Lung (tissue), 17 donors: ENCODE measurements at places on chromosomes 3 and 15.

GRCh38 chr15:80404761-80405553, 775 bp downstream of the ARNT2 start:
- DNase-seq = peak; percentile 64

GRCh38 chr3:135929670-135930069, 35.9 kb upstream of the PPP2R3A start:
- peak; percentile 57 for DNase-seq

DNA sequence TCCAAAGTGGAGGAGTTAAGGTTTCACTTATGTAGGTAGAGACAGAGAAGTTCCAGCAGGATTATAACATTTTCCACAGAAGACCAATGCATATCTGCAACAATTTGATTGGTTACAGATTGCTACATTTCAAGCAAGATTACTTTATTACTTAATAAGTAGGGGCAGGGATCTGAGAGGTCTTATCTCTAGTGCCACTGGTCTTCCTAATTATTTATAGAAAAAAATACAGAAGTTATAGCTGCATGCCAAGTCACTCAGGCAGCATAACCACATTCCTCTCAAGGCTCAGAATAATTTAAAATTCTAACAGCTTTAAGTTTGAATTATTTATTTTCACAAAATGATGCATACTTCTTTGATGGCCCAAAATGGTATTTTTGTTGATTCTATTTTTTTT, 30.5 kb downstream of the RAD54L2 start:
- no peak for DNase-seq

GRCh38 chr3:155302481-155302880, 9.0 kb upstream of the STRIT1 start:
- DNase-seq = no peak

DNA sequence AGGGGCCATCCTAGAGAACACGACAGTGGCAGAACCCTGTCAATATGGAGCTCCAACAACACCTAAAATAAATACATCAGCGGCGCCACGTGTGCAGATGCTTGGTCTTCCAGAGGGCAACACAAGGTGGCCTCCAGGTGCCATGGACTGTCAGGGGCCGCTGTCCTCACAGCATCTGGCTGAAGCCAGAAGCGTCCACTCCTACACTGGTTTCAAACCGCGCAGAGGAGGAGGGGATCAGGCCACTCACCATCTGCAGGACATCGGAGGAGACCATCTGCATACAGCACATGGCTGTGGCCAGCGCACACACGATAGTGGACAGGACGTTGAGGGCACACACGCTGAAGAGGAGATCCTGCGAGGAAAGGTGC, 118.2 kb downstream of the NSMCE3 start:
- no peak for DNase-seq

DNA sequence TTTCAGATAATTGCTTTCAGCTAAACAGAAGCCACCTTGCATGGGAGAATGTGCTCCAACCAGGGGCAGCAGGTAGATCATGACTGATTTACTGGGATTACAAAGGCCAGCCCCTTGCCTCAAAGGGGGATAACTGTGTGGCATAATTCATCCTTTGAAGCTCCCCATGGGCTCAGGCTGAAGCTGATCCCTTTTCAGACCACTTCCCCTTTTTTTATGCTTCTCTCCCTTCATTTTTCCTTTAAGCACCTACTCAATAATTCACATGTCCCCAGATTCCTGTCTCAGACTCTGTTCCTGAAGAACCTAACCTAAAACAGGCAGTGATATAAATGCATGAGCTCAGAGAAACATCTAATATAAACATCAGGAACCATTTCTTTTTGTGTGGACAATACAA, 8.2 kb upstream of the MYRIP start:
- DNase-seq = no peak

- DNase-seq = no peak
Observed at GRCh38 chr3:11508346-11509172, 135.2 kb downstream of the VGLL4 start.

- peak; percentile 22 for DNase-seq
Observed at GRCh38 chr3:67461667-67462142, 192.7 kb downstream of the SUCLG2 start.

GRCh38 chr3:42581400-42581708, 413 bp downstream of the SEC22C start:
- no peak for DNase-seq
